ENCODE measurements at places on chromosomes 16 and 17. TPM values are rescaled to one million over a fixed set of nuclear protein-coding genes. Genes with fewer than 3 reads are reported as not detected.

GRCh38 chr17:47836601-47837000 lies 4.5 kb downstream of the SCRN2 start:
- no peak for DNase-seq
- peaks cover 25% of the 10 kb centered on the region for H3K36me3 ChIP-seq
- H3K4me3 ChIP-seq: no peak overlapping the region
- H3K4me1 ChIP-seq: peaks cover 14% of the 10 kb centered on the region
- no peaks in the 10 kb centered on the region for H3K27me3 ChIP-seq

DNA sequence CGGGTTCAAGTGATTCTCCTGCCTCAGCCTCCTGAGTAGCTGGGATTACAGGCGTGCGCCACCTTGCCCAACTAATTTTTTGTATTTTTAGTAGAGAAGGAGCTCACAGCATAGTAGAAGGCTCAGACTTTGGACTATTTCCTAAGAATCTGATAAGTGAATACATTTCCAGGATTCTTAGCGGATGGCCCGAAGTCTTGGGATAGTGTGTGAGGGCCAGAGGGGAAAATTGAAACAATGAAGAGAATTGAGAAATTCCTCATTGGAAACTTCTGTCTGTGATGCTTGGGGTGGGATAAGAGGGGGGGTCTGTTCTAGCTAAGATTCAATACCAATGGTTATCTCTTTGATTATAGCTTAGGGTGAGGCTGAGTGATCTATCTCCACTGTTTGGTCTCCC lies 183.3 kb downstream of the MSI2 start:
- H3K4me1 ChIP-seq: peaks cover 49% of the 10 kb centered on the region
- H3K36me3 ChIP-seq: peaks cover 9% of the 10 kb centered on the region
- H3K4me3 ChIP-seq: no peak overlapping the region
- no peaks in the 10 kb centered on the region for H3K27me3 ChIP-seq
- DNase-seq: no peak

- H3K27me3 ChIP-seq: no peaks in the 10 kb centered on the region
- no peaks in the 10 kb centered on the region for H3K36me3 ChIP-seq
- H3K4me3 ChIP-seq: no peak overlapping the region
Measured at GRCh38 chr17:51434434-51435170, 174.3 kb downstream of the UTP18 start.

DNA sequence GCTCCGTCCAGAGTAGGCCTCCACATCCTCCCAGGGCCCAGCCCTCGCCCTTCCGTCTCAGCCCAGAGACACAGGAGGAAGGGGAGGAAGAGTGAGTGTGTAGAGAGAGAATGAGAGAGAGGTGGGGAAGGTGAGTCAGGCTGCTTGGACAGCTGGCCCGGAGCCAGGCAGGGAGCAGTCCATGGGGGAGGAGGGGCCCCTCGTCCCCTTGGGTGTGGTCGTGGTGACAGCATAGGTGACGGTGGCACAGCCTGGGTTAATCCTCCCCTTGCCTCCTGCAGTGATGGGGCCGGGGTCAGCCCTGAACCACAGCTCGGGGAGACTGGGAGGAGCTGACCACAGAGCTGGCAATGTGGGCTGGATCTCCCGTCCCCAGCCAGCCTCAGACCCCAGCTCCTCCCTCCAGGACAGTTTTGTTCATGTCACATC lies 36.5 kb downstream of the FA2H start:
- no peak overlapping the region for H3K27ac ChIP-seq
- no peak overlapping the region for H3K4me3 ChIP-seq
- H3K36me3 ChIP-seq: no peaks in the 10 kb centered on the region
- no peaks in the 10 kb centered on the region for H3K27me3 ChIP-seq

DNA sequence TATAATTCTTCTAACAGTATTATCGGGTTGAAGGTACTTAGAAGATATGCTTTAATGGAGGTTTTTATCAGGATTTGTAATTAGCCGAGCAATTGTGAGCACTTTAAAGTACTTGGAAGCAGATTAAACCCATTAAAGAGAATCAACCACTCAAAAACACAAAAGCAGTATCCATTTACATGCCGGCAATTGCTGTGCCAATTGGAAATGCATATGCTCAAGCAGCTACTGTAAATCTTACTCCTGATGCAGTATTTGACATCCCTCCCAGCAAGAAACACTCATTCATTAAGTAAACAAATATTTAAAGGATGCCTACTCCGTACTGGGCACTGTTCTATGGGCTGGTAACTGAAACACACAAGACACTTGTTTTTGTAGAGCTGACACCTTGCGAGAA lies 11.4 kb upstream of the CCL1 start:
- no peak overlapping the region for H3K4me3 ChIP-seq
- H3K27me3 ChIP-seq: no peaks in the 10 kb centered on the region
- no peak overlapping the region for H3K27ac ChIP-seq
- H3K4me1 ChIP-seq: no peaks in the 10 kb centered on the region

DNA sequence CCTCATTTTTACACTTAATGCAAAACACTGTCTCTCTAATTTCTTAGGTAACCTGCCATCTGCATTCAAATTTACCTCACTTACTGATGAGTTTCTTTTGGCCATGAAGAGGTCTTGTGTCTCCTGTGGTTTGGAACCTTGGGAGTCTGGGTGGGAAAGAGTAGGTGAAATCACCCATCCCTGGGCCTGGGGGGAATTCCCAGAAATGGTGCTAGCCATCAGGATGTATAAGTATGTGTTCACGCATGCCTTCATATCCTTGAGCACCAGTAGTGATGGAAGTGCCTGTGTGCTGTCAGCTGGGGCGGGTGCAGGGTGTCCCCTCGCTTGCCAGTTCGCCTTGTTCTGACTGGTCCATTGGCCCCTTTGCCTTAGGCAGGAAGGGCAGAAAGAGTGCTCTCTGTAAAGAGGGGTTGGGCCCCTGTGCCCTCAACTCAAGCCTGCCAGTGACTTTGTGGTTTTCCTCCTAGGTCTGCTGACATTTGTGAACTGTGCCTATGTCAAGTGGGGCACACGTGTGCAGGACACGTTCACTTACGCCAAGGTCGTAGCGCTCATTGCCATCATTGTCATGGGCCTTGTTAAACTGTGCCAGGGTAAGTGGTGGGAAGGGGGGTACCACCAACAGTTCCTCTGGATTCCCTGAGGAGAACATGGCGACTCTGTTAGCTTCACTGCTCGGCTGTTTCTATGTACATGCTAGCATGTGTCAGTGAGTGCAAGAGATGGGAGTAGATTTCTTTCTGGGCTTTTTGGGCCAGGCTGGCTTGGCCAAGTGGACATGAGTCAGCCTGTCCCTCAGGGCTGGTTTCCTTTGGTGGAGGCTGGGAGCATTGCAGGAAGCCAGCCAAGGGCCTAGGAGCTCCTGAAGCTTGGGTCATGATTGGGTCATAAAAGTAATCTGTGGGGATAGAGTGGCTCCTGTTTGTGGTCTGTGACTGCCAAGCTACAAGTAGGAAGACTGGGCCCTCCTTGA lies 23.2 kb downstream of the SLC7A6OS start:
- H3K27me3 ChIP-seq: no peaks in the 10 kb centered on the region
- H3K36me3 ChIP-seq: peaks cover 72% of the 10 kb centered on the region
- DNase-seq: peak; percentile 64
- peak overlapping the region; percentile 24 for H3K27ac ChIP-seq
- H3K4me3 ChIP-seq: no peak overlapping the region

- H3K27me3 ChIP-seq: no peaks in the 10 kb centered on the region
- peak overlapping the region; percentile 48 for H3K27ac ChIP-seq
- DNase-seq: peak; percentile 96
Measured at GRCh38 chr16:86227801-86228200, 282.5 kb upstream of the FOXF1 start.

GRCh38 chr17:50538549-50539410 lies 6.2 kb downstream of the EPN3 start:
- no peak overlapping the region for H3K27ac ChIP-seq
- peaks cover 16% of the 10 kb centered on the region for H3K27me3 ChIP-seq
- no peaks in the 10 kb centered on the region for H3K36me3 ChIP-seq
- H3K4me1 ChIP-seq: peaks cover 19% of the 10 kb centered on the region

DNA sequence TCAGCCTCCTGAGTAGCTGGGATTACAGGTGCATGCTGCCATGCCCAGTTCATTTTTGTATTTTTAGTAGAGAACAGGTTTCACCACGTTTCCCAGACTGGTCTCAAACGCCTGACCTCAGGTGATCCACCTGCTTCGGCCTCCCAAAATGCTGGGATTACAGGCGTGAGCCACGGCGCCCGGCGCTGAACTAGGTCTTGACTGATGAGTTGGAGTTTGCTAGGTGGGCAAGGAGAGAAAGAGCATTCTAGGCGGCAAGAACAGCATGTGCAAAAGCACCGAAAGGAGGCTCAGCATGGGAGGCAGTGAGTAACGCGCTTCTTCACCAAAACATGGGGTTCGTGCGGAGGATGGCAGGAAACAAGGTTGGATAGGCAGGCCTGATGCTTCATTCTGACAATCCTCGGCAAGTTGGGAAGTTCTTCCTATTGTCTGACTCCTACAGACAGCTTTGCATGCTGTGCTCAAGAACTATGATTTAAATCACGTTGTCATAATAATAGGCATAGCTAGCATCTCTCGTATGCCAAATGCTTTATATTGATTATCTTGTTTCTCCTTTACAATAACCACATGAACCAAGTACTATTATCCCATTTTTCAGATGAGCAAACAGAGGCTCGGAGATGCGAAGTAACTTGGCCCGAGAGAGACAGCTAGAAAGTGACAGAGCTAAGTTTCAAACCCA lies 26.5 kb downstream of the NEUROD2 start:
- H3K36me3 ChIP-seq: no peaks in the 10 kb centered on the region
- H3K4me1 ChIP-seq: peaks cover 3% of the 10 kb centered on the region
- H3K27ac ChIP-seq: no peak overlapping the region
- H3K4me3 ChIP-seq: no peak overlapping the region

- no peak overlapping the region for H3K4me3 ChIP-seq
- no peak overlapping the region for H3K27ac ChIP-seq
- 0 out of 2 replicates have a peak, but pooled peaks cover 3% of the 10 kb centered on the region for H3K27me3 ChIP-seq
- no peak for DNase-seq
- no peaks in the 10 kb centered on the region for H3K36me3 ChIP-seq
Measured at GRCh38 chr17:28972437-28972836, 21.1 kb upstream of the PHF12 start.

GRCh38 chr16:75204410-75204758 lies 2.6 kb downstream of the CTRB2 start:
- H3K4me3 ChIP-seq: no peak overlapping the region
- no peaks in the 10 kb centered on the region for H3K27me3 ChIP-seq
- no peaks in the 10 kb centered on the region for H3K4me1 ChIP-seq
- no peak for DNase-seq
- H3K36me3 ChIP-seq: no peaks in the 10 kb centered on the region

- H3K4me3 ChIP-seq: no peak overlapping the region
- no peak overlapping the region for H3K27ac ChIP-seq
- H3K36me3 ChIP-seq: no peaks in the 10 kb centered on the region
- H3K27me3 ChIP-seq: no peaks in the 10 kb centered on the region
- H3K4me1 ChIP-seq: peaks cover 15% of the 10 kb centered on the region
Measured at GRCh38 chr16:54426553-54426849, 139.9 kb upstream of the IRX3 start.

GRCh38 chr16:9039210-9039609 lies 52.2 kb upstream of the HAPSTR1 start:
- DNase-seq: no peak
- peaks cover 20% of the 10 kb centered on the region for H3K4me1 ChIP-seq
- no peak overlapping the region for H3K4me3 ChIP-seq
- H3K27me3 ChIP-seq: no peaks in the 10 kb centered on the region
- H3K27ac ChIP-seq: no peak overlapping the region
- H3K36me3 ChIP-seq: no peaks in the 10 kb centered on the region

GRCh38 chr16:25692742-25693508 lies 1.2 kb downstream of the HS3ST4 start:
- H3K4me1 ChIP-seq: no peaks in the 10 kb centered on the region
- no peak overlapping the region for H3K27ac ChIP-seq
- peaks cover 73% of the 10 kb centered on the region for H3K27me3 ChIP-seq
- H3K4me3 ChIP-seq: no peak overlapping the region
- H3K36me3 ChIP-seq: no peaks in the 10 kb centered on the region

- H3K4me1 ChIP-seq: no peaks in the 10 kb centered on the region
- H3K27me3 ChIP-seq: no peaks in the 10 kb centered on the region
- no peak overlapping the region for H3K27ac ChIP-seq
Measured at GRCh38 chr17:13931111-13931526, 138.2 kb upstream of the COX10 start.

DNA sequence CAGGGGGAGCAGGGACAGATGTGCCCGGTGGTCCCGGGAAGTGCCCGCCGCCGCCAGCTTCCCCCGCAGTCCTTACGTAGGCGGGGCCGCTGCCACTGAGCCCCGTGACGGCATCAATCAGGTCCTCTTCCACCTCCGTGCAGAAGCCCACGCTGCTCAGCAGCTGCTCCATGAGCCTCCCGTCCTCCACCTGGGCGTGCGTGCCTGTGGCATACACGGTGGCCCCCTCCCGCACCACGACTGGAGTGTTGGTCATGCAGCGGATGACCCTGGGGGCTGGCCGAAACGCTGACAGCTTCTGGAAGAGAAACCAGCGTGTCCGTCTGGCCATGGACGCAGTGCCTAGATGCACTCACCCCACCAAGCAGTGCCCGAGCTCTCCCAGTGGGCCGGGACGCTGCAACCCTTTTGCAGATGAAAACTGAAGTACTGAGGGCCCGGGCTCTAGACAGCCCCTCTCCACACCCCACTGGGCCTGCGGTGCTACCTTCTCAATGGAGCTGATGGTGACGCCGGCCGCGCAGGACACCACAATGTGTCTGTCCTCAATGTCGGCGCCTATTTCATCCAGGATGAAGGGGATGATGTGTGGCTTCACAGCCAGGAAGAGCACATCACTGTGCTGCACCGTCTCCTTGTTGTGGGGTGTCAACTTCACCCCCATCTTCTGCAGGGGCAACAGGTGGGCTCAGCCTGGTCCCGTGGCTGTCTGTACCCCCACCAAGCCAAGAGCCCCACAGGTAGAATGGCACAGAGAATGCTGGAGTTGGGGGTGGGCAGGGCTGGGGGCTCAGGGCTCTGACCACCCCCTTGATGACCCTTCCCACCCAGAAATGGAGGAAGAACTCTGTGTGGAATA lies 2.0 kb downstream of the PYCR1 start:
- DNase-seq: no peak
- 0 out of 2 replicates have a peak, but pooled peaks cover 2% of the 10 kb centered on the region for H3K27me3 ChIP-seq
- H3K27ac ChIP-seq: no peak overlapping the region
- H3K36me3 ChIP-seq: no peaks in the 10 kb centered on the region
- H3K4me3 ChIP-seq: no peak overlapping the region

GRCh38 chr16:80417706-80418271 lies 123.0 kb upstream of the DYNLRB2 start:
- no peaks in the 10 kb centered on the region for H3K36me3 ChIP-seq
- DNase-seq: no peak
- H3K4me1 ChIP-seq: no peaks in the 10 kb centered on the region
- no peaks in the 10 kb centered on the region for H3K27me3 ChIP-seq
- no peak overlapping the region for H3K4me3 ChIP-seq
- no peak overlapping the region for H3K27ac ChIP-seq

The ITGAX gene
- total RNA-seq: 0.09 TPM

The MSLN gene
- not detected for total RNA-seq

The PRAC1 gene
- not detected for total RNA-seq

The SLFN14 gene
- not detected for total RNA-seq

The TBC1D3H gene
- not detected for total RNA-seq
